ENCODE measurements at places on chromosomes 13 and 19.

DNA sequence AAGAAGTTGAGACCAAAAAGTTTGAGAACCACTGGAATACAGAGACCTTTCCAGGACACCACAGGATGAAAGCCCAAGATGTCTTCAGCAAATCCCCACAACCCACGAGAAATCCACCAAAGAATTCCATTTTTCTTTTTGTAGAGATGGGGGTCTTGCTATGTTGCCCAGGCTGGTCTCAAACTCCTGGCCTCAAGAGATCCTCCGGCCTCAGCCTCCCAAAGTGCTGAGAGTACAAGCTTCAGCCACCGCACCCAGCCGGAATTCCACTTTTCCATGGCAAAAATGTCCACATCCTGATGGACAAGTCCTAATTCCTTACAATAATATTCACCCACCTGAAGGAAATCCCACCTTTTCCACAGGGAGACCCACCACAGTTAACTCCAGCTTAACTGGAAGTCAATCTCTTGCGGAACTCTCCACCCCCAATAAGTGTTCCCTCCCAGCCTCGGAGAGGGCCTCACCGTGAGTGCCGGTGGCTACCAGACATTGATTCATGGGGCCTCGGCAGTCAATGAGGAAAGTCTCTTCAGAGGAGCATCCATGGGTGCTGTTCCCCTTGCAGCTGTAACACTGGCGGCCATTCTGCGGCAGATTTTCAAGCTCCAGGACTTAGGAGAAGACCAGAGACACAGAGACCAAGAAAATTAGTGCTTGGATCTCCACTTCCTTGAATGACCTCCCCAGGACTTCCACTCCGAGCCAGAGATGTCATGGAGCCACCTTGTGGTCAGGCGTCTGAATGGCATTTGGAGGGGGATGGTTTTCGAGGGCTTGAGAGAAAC lies 12.3 kb upstream of the CADM4 start:
- peaks cover 32% of the 10 kb centered on the region for H3K36me3 ChIP-seq
- no peak overlapping the region for H3K4me3 ChIP-seq
- peaks cover 1% of the 10 kb centered on the region for H3K4me1 ChIP-seq
- H3K27me3 ChIP-seq, result no peaks in the 10 kb centered on the region
- DNase-seq, result peak; percentile 27
- no peak overlapping the region for H3K27ac ChIP-seq

GRCh38 chr13:91126806-91127205 lies 220.7 kb upstream of the MIR17HG start:
- H3K27me3 ChIP-seq, result no peaks in the 10 kb centered on the region
- H3K36me3 ChIP-seq, result no peaks in the 10 kb centered on the region
- H3K27ac ChIP-seq, result no peak overlapping the region
- no peaks in the 10 kb centered on the region for H3K4me1 ChIP-seq
- DNase-seq, result no peak

- peaks cover 2% of the 10 kb centered on the region for H3K36me3 ChIP-seq
- H3K27me3 ChIP-seq, result no peaks in the 10 kb centered on the region
- peak overlapping the region; percentile 85 for H3K4me3 ChIP-seq
- peak; percentile 92 for DNase-seq
- H3K4me1 ChIP-seq, result peaks cover 44% of the 10 kb centered on the region
- peak overlapping the region; percentile 92 for H3K27ac ChIP-seq
Measured at GRCh38 chr19:40609561-40610395, 8.6 kb downstream of the LTBP4 start.

GRCh38 chr13:39588384-39588783 lies 14.6 kb downstream of the LHFPL6 start:
- no peak for DNase-seq
- H3K27ac ChIP-seq, result no peak overlapping the region
- H3K4me1 ChIP-seq, result no peaks in the 10 kb centered on the region
- H3K36me3 ChIP-seq, result no peaks in the 10 kb centered on the region
- no peaks in the 10 kb centered on the region for H3K27me3 ChIP-seq
- no peak overlapping the region for H3K4me3 ChIP-seq

GRCh38 chr19:5113633-5114586 lies 145.0 kb downstream of the KDM4B start:
- peaks cover 21% of the 10 kb centered on the region for H3K36me3 ChIP-seq
- H3K27ac ChIP-seq, result no peak overlapping the region
- no peaks in the 10 kb centered on the region for H3K27me3 ChIP-seq
- H3K4me1 ChIP-seq, result no peaks in the 10 kb centered on the region
- no peak overlapping the region for H3K4me3 ChIP-seq
- DNase-seq, result no peak

GRCh38 chr19:38690832-38691231 lies 43.4 kb downstream of the ACTN4 start:
- no peak overlapping the region for H3K4me3 ChIP-seq
- H3K27ac ChIP-seq, result peak overlapping the region; percentile 15
- peaks cover 23% of the 10 kb centered on the region for H3K36me3 ChIP-seq
- H3K27me3 ChIP-seq, result no peaks in the 10 kb centered on the region

DNA sequence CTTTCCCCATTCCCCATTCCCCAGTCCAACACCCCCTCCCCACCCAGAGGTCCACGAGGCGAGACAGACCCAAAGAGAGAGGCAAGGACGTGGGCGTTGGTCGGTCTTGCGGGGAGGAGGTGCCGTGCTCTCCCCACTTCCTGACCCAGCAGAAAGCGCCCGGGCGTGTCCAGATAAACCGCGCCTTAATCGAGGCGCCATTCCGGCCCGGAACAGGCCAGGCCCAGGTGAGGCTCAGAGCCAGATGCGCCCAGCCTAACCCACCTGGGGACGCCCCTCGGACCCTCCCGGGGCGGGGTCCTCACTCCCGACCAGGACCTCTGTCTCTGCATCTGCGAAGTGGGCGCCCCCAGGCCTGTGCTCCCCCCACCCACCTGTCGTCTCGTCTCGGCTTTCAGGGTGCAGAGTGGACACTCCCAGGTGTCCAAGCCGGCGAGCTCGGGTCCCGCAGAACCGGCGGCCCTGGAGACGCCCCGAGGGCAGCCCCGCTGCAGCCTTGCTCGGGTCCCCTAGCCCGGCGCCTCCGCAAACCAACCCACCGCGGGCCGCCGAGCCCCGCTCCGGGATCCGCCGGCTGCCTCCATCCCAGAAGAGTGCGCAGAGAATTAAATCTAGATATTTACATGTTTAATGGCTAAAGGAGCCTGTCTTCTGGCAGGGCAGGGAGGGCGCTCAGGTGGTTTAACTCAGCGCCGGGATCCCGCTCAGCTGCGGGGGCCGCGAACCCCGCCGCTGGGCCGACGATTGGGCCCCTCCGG lies 5.0 kb upstream of the ONECUT3 start:
- H3K27ac ChIP-seq, result peak overlapping the region; percentile 17
- DNase-seq, result no peak
- H3K36me3 ChIP-seq, result no peaks in the 10 kb centered on the region
- peak overlapping the region; percentile 64 for H3K4me3 ChIP-seq
- H3K4me1 ChIP-seq, result peaks cover 9% of the 10 kb centered on the region

DNA sequence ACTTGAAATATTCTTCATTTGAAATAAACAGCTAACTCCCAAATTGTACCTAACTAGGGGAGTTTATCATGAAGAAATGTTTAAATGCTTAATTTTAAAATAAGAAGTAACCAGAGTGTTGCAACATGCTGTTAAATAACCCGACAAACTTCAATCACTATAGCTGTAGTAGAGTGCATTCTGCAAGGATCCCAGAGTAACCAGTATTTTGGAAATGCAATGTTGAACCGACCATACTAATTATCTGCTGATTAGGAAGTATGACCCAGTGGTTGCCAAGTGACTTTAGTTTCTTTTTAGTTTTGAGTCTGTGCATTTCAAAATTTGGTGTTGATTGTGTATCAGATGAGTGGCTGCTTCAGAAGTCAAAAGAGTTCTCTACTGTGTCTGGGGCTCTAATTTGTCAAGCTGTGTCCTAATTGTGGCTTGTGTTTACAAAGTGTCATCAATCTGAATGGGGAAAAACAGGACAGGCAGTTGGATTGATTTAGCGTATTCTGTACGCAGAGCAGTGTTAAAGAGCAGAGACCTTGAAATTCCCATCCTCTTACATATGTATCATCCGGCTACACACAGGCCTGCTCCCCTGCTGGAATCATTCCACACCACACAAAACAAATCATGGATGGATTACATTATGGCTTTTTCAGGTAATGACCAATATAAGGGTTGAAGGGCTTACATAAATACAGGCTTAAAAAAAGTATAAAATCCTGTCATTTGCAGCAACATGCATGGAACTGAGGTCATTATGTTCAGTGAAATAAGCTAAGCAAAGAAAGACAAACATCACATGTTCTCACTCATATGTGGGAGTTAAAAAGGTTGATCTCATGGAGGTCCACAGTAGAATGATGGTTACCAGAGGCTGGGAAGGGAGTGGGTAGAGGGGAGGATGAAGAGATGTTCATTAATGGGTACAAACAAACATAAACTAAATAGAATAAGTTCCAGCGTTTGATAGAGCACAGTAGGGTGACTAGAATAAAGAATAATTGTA lies 351.5 kb downstream of the KLF12 start:
- H3K4me1 ChIP-seq, result no peaks in the 10 kb centered on the region
- no peak overlapping the region for H3K27ac ChIP-seq
- no peaks in the 10 kb centered on the region for H3K27me3 ChIP-seq
- H3K4me3 ChIP-seq, result no peak overlapping the region
- peaks cover 4% of the 10 kb centered on the region for H3K36me3 ChIP-seq

DNA sequence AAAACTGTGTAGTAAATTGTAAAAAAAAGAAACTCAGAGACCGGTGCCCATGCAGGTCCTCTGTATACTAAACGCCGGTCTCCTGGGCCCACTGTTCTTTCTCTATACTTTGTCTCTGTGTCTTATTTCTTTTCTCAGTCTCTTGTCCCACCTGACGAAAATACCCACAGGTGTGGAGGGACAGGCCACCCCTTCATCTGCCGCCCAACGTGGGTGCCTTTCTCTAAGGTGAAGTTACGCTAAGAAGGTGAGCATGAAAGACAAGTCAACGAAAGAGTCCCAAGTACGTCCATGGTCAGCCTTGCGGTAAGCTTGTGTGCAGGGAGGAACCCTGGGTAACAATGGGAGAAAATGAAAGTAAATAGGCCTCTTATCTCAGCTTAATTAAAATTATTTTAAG lies 48.0 kb upstream of the WASF3 start:
- H3K4me1 ChIP-seq, result no peaks in the 10 kb centered on the region
- H3K36me3 ChIP-seq, result no peaks in the 10 kb centered on the region
- no peak for DNase-seq
- no peak overlapping the region for H3K27ac ChIP-seq

DNA sequence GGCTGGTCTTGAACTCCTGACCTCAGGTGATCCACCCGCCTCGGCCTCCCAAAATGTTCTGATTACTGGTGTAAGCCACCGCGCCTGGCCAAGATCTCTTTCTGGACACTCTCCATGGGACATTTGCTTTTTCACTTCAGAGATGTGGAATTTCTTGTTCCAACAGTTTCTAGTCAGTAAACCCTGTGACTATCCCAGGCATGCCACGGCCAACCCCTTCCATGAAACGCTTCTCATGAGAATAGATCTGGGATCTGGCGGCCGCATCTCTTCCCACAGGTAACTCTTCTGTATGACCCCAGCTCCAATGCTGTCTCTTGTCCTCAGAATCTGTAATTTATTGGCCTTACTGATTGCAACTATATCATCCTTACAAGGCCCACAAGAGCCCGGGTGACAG lies 16.2 kb downstream of the PLPP2 start:
- peaks cover 8% of the 10 kb centered on the region for H3K27me3 ChIP-seq
- no peak for DNase-seq
- H3K36me3 ChIP-seq, result no peaks in the 10 kb centered on the region

DNA sequence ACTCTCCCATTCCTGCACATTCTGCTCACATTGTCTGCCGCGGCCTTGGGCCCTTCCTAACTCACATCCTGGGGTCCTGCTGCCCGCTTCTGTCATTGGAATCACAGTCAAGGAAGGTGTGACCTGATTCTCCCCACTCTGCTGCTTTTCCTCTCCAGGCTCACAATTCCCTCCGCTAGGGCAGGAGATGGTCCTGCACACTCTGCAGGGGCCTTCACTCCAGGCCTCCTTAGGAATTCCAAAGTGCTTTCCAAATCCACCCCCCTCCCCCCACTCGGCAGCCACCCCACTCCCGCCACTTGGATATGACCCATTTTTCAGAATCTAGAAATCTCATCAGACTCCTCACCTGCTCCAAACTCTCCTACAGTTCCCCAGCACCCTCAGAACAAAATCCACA lies 3.1 kb upstream of the SLC5A5 start:
- H3K27ac ChIP-seq, result no peak overlapping the region
- H3K4me3 ChIP-seq, result no peak overlapping the region
- peaks cover 8% of the 10 kb centered on the region for H3K4me1 ChIP-seq
- peaks cover 17% of the 10 kb centered on the region for H3K36me3 ChIP-seq

GRCh38 chr19:45098521-45099466 lies 5.8 kb downstream of the PPP1R37 start:
- no peaks in the 10 kb centered on the region for H3K27me3 ChIP-seq
- H3K4me1 ChIP-seq, result peaks cover 30% of the 10 kb centered on the region
- peaks cover 1% of the 10 kb centered on the region for H3K36me3 ChIP-seq
- H3K4me3 ChIP-seq, result no peak overlapping the region
- H3K27ac ChIP-seq, result no peak overlapping the region
- DNase-seq, result no peak

GRCh38 chr13:112679381-112679780 lies 10.5 kb upstream of the ATP11A start:
- H3K27ac ChIP-seq, result no peak overlapping the region
- H3K4me3 ChIP-seq, result no peak overlapping the region
- no peak for DNase-seq
- H3K4me1 ChIP-seq, result peaks cover 7% of the 10 kb centered on the region
- H3K27me3 ChIP-seq, result peaks cover 5% of the 10 kb centered on the region

DNA sequence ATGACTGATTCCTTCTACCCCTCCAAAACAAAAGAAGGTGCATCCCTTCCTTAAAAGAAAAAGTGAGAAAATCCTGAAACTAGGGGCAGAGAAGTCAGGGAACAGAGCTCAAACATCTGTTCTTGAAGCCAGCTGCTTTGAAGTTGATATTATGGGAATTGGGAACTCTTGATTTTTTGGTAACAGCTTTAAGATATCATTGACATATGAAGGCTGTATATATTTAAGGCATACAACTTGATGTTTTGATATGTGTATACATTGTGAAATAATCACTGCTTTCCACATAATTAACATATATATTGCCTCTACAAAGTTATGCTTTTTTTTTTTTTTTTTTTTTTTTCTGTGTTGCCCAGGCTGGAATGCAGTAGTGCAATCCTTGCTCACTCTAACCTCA lies 117.1 kb downstream of the AKAP11 start:
- no peak overlapping the region for H3K27ac ChIP-seq
- H3K36me3 ChIP-seq, result peaks cover 4% of the 10 kb centered on the region
- DNase-seq, result no peak
- H3K4me3 ChIP-seq, result no peak overlapping the region
- H3K4me1 ChIP-seq, result peaks cover 57% of the 10 kb centered on the region

DNA sequence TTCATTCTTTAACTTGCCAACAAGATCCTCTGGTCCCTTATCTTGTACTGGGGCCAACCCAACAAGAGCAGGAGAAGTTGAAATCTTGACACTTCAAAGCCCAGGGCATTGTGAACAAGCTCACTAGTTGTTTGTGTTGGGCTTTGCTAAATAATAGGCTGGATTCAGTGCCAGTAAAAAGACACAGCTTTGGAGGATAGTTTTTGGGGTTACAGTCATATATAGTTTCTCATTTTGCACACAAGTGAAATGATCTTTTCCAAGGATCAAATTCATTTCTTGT lies 30.3 kb upstream of the LRCH1 start:
- no peak overlapping the region for H3K4me3 ChIP-seq
- no peaks in the 10 kb centered on the region for H3K36me3 ChIP-seq
- no peak overlapping the region for H3K27ac ChIP-seq
- peaks cover 5% of the 10 kb centered on the region for H3K4me1 ChIP-seq
- DNase-seq, result no peak
- peaks cover 28% of the 10 kb centered on the region for H3K27me3 ChIP-seq

GRCh38 chr19:33647146-33647545 lies 25.4 kb downstream of the CHST8 start:
- no peak for DNase-seq
- peaks cover 3% of the 10 kb centered on the region for H3K27me3 ChIP-seq
- no peaks in the 10 kb centered on the region for H3K36me3 ChIP-seq
- H3K4me1 ChIP-seq, result no peaks in the 10 kb centered on the region
- H3K27ac ChIP-seq, result no peak overlapping the region
- H3K4me3 ChIP-seq, result no peak overlapping the region
